ENCODE measurements at places on chromosomes 2 and 18. TPM values are rescaled to one million over a fixed set of nuclear protein-coding genes. Genes with fewer than 3 reads are reported as not detected.
A peak's percentile ranks its signal among the peaks of the same experiment; 100 is the strongest.

The FSHR gene
- total RNA-seq, result not detected

The IL36A gene
- not detected for total RNA-seq

The DOK6 gene
- 5.9 TPM for total RNA-seq

The SGO2 gene
- total RNA-seq, result 2.1 TPM

The DCAF17 gene
- total RNA-seq, result 11.3 TPM

The PKDCC gene
- 65.5 TPM for total RNA-seq

The TDRD15 gene
- total RNA-seq, result not detected

The ALK gene
- not detected for total RNA-seq

The RAB6C gene
- total RNA-seq, result not detected

The FSIP2 gene
- total RNA-seq, result 0.29 TPM

The AGAP1 gene
- total RNA-seq, result 33.4 TPM

The C2orf80 gene
- not detected for total RNA-seq

The KIF5C gene
- total RNA-seq, result 0.49 TPM

The RGPD4 gene
- total RNA-seq, result 0.23 TPM

The COLEC11 gene
- total RNA-seq, result 1.5 TPM

The NTSR2 gene
- total RNA-seq, result not detected

The UCN gene
- total RNA-seq, result 2.8 TPM

- DNase-seq, result peak; percentile 83
- H3K4me3 ChIP-seq, result peak overlapping the region; percentile 78
- no peaks in the 10 kb centered on the region for H3K36me3 ChIP-seq
- H3K4me1 ChIP-seq, result peaks cover 13% of the 10 kb centered on the region
- H3K27me3 ChIP-seq, result no peaks in the 10 kb centered on the region
- peak overlapping the region; percentile 78 for H3K27ac ChIP-seq
Measured at GRCh38 chr18:58044370-58045241, 580 bp downstream of the NEDD4L start.

GRCh38 chr2:102059151-102059550 is 67.4 kb downstream of the IL1R2 start:
- no peak overlapping the region for H3K4me3 ChIP-seq
- H3K36me3 ChIP-seq, result no peaks in the 10 kb centered on the region
- peak overlapping the region; percentile 38 for H3K27ac ChIP-seq
- no peaks in the 10 kb centered on the region for H3K27me3 ChIP-seq
- H3K4me1 ChIP-seq, result peaks cover 80% of the 10 kb centered on the region
- no peak for DNase-seq

- H3K27me3 ChIP-seq, result no peaks in the 10 kb centered on the region
- no peaks in the 10 kb centered on the region for H3K36me3 ChIP-seq
- peaks cover 22% of the 10 kb centered on the region for H3K4me1 ChIP-seq
- no peak overlapping the region for H3K4me3 ChIP-seq
- no peak overlapping the region for H3K27ac ChIP-seq
Measured at GRCh38 chr2:219107758-219108157, 47.0 kb upstream of the IHH start.

GRCh38 chr2:9756692-9757250 is 86.5 kb upstream of the TAF1B start:
- no peak overlapping the region for H3K4me3 ChIP-seq
- peak; percentile 58 for DNase-seq
- no peaks in the 10 kb centered on the region for H3K36me3 ChIP-seq
- H3K27ac ChIP-seq, result no peak overlapping the region

GRCh38 chr2:9336241-9336575 is 87.1 kb downstream of the ITGB1BP1 start:
- DNase-seq, result no peak
- peaks cover 5% of the 10 kb centered on the region for H3K36me3 ChIP-seq
- peaks cover 7% of the 10 kb centered on the region for H3K4me1 ChIP-seq
- H3K27me3 ChIP-seq, result no peaks in the 10 kb centered on the region
- no peak overlapping the region for H3K27ac ChIP-seq
- no peak overlapping the region for H3K4me3 ChIP-seq

GRCh38 chr2:188315750-188316149 is 24.1 kb downstream of the GULP1 start:
- DNase-seq, result no peak
- H3K27me3 ChIP-seq, result no peaks in the 10 kb centered on the region
- no peaks in the 10 kb centered on the region for H3K36me3 ChIP-seq

GRCh38 chr18:21761471-21762115 is 21.0 kb downstream of the MIB1 start:
- no peaks in the 10 kb centered on the region for H3K27me3 ChIP-seq
- H3K36me3 ChIP-seq, result no peaks in the 10 kb centered on the region
- H3K27ac ChIP-seq, result no peak overlapping the region
- DNase-seq, result no peak

DNA sequence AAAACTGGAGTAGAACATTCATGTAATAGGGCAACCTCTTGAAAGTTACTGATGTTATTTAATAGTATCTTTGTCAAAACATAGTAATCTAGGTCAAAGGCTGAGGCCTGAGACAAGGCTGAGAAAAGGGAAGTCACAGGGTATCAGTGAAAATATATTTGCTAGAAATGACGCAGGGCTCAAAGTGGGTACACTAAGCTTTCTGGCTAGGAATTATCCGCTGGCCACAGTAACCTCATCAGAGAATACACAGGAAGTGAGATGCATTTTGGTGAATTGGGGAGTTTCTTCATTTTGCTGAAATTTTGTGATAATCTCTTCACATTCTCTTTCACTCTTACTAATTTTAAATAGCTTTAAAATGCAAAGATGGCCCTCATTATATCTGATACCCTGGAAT is 206.8 kb downstream of the OTX1 start:
- H3K4me3 ChIP-seq, result no peak overlapping the region
- no peaks in the 10 kb centered on the region for H3K36me3 ChIP-seq
- H3K27me3 ChIP-seq, result no peaks in the 10 kb centered on the region
- no peaks in the 10 kb centered on the region for H3K4me1 ChIP-seq
- H3K27ac ChIP-seq, result no peak overlapping the region

DNA sequence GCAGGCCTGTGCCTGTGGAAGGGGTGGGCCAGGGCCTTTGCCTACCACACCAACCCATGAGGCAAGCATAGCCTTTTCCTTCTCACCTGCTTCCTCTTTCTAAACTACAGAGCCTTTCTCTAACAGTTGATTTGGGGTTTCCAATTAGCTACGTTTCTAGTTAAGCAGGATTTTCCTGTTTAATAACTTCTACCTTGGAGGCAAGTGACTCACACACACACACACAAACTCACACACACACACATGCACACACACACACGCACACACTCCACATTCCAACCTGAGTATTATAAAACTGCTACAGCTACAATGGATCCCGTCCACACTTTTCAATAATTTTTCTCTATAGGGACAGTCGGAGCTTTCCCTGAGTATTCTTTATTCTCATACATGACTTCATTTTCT is 84.9 kb downstream of the SOX11 start:
- no peak for DNase-seq
- no peaks in the 10 kb centered on the region for H3K4me1 ChIP-seq
- H3K36me3 ChIP-seq, result no peaks in the 10 kb centered on the region
- H3K27me3 ChIP-seq, result no peaks in the 10 kb centered on the region

DNA sequence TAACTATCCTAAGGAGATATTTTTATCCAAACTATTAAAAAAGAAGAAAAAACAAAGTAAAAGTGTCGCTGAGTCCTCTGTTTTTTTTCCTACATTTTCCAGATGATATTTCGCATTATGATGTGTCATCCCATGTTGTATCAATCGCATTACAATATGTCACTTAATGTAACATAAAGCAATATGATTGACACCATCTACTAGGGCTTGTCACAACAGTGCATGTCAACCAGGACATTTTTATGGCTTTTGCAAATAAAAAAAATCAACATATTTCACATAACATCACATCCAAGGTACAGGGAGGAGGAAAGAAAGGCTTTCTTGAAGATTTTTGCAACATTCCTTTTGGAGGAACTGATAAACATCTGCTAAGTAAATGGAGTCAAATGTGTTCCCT is 308.9 kb downstream of the ETAA1 start:
- H3K36me3 ChIP-seq, result no peaks in the 10 kb centered on the region
- no peak overlapping the region for H3K27ac ChIP-seq
- H3K27me3 ChIP-seq, result no peaks in the 10 kb centered on the region
- no peak for DNase-seq

- no peak overlapping the region for H3K4me3 ChIP-seq
- H3K4me1 ChIP-seq, result no peaks in the 10 kb centered on the region
- no peak overlapping the region for H3K27ac ChIP-seq
- DNase-seq, result no peak
- no peaks in the 10 kb centered on the region for H3K27me3 ChIP-seq
Measured at GRCh38 chr2:138814123-138814898, 34.1 kb upstream of the NXPH2 start.

- H3K4me3 ChIP-seq, result no peak overlapping the region
- no peaks in the 10 kb centered on the region for H3K4me1 ChIP-seq
- no peak overlapping the region for H3K27ac ChIP-seq
- DNase-seq, result peak; percentile 85
Measured at GRCh38 chr2:19863303-19864041, 38.3 kb downstream of the TTC32 start.

GRCh38 chr18:48858676-48859075 is 92.1 kb downstream of the SMAD7 start:
- no peak for DNase-seq
- H3K27ac ChIP-seq, result no peak overlapping the region
- no peaks in the 10 kb centered on the region for H3K36me3 ChIP-seq
- no peaks in the 10 kb centered on the region for H3K27me3 ChIP-seq

- no peak overlapping the region for H3K4me3 ChIP-seq
- no peaks in the 10 kb centered on the region for H3K4me1 ChIP-seq
- no peak overlapping the region for H3K27ac ChIP-seq
- H3K27me3 ChIP-seq, result no peaks in the 10 kb centered on the region
Measured at GRCh38 chr2:204529795-204530463, 15.3 kb upstream of the PARD3B start.

DNA sequence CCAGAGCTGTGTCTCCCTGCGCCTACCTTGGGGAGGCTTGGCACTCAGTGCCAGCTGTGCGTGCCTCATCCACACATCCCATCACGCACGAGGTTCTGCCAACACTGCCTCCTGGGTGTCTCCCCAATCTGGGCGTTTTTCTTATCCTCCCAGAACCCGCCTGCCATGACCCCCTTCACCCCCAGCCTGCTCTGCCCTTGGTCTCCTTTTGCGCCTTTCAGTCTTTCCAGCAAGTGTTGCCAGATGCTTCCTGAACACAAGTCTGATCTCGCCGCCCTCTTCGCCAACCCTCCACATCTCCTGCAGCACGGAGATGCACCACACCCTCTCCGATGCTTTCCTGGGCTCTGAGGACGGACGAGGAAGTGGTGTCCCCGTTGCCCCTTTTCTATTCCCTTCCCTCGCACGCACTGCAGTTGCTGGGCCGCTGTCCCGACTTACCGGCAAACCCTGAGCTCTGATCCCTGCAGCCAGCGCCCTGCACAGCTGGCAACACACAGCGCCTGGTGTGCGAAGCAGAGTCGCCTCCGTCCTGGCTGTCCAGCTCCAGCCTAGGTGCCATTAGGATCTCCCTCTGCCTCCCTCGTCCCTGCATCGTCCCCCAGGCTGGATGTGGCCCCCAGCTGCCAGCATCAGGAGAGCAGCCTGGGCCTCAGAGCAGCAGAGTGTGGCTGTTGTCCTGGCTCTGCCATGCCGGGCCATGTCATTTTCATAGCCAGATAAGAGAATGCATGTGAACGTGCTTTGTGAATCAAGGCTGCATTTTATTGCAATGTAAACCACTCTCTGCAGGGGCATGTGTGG is 22.6 kb upstream of the ALLC start:
- no peaks in the 10 kb centered on the region for H3K27me3 ChIP-seq
- H3K4me1 ChIP-seq, result peaks cover 3% of the 10 kb centered on the region
- H3K4me3 ChIP-seq, result no peak overlapping the region
- no peaks in the 10 kb centered on the region for H3K36me3 ChIP-seq

GRCh38 chr2:225112362-225113126 is 70.3 kb upstream of the DOCK10 start:
- no peaks in the 10 kb centered on the region for H3K27me3 ChIP-seq
- H3K27ac ChIP-seq, result no peak overlapping the region
- peaks cover 4% of the 10 kb centered on the region for H3K4me1 ChIP-seq
- no peak for DNase-seq

GRCh38 chr2:48792030-48792429 is 36.5 kb upstream of the LHCGR start:
- H3K27ac ChIP-seq, result no peak overlapping the region
- no peak for DNase-seq
- H3K36me3 ChIP-seq, result no peaks in the 10 kb centered on the region
- H3K4me3 ChIP-seq, result no peak overlapping the region
- no peaks in the 10 kb centered on the region for H3K4me1 ChIP-seq

DNA sequence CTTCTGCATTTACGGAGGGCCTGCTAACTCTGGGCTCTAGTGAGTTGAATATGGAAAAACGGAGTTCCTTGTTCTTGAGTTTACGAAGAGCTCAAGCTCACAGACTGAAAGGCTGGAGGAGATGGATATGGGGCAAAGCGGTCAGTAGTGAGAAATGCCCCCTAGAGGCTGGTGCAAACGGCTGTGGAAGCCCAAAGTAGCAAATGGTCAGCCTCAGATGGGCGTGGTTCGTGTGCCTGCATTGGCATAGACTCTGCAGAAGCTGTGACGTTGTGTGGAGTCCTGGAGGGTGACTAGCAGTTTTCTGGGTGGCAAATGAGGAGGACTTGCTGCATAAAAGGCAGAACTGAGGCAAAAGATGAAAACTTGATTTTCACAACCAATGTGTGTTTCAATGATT is 93.6 kb upstream of the TWIST2 start:
- no peak overlapping the region for H3K27ac ChIP-seq
- H3K4me3 ChIP-seq, result no peak overlapping the region
- no peak for DNase-seq
- H3K36me3 ChIP-seq, result no peaks in the 10 kb centered on the region

DNA sequence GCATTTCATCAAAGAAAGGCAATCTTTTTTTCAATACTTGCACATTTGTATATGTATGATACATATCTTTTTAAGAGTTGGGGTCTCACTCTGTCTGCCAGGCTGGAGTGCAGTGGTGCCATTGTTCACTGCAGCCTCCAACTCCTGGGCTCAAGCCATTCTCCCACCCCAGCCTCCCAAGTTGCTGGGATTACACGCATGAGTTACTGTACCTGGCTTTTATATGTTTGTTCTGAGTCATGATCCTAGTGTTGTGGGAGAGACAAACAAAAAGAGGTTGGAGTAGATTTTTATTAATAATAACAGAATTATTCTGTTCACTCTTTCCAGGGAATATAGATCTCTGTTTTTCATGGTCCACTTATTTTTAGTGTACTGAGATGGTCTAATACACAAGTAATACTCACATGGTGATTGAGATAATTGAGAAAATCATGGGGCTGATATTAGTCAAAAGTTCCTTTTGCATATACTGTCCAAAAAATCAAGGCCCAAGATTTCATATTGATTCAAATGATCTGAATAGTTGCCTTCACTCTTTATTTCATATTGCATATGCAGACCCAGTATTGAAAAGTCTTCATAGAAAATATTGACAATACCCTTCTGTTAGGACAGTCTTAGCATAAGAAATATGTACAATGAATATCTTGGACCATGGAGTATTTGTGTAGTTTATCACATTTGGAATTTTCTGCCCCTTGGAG is 138.3 kb downstream of the FMNL2 start:
- no peaks in the 10 kb centered on the region for H3K36me3 ChIP-seq
- no peaks in the 10 kb centered on the region for H3K27me3 ChIP-seq
- H3K4me3 ChIP-seq, result no peak overlapping the region
- peaks cover 26% of the 10 kb centered on the region for H3K4me1 ChIP-seq

- H3K4me1 ChIP-seq, result peaks cover 12% of the 10 kb centered on the region
- no peaks in the 10 kb centered on the region for H3K27me3 ChIP-seq
- H3K27ac ChIP-seq, result peak overlapping the region; percentile 59
- no peak overlapping the region for H3K4me3 ChIP-seq
- no peak for DNase-seq
Measured at GRCh38 chr2:237603049-237603717, 12.6 kb upstream of the RAB17 start.

- no peak for DNase-seq
- H3K36me3 ChIP-seq, result no peaks in the 10 kb centered on the region
- H3K4me1 ChIP-seq, result no peaks in the 10 kb centered on the region
- no peaks in the 10 kb centered on the region for H3K27me3 ChIP-seq
- no peak overlapping the region for H3K4me3 ChIP-seq
Measured at GRCh38 chr2:57598551-57598950, 448.1 kb upstream of the VRK2 start.

- H3K4me3 ChIP-seq, result no peak overlapping the region
- H3K36me3 ChIP-seq, result no peaks in the 10 kb centered on the region
- peaks cover 21% of the 10 kb centered on the region for H3K4me1 ChIP-seq
Measured at GRCh38 chr2:9105601-9106337, 100.8 kb upstream of the ASAP2 start.

Measured in upper lobe of right lung (tissue), 1 donor.